ENCODE measurements at places on chromosomes 3 and 15. TPM values are rescaled to one million over a fixed set of nuclear protein-coding genes. Genes with fewer than 3 reads are reported as not detected.

GRCh38 chr15:75554717-75555116 lies 24.4 kb downstream of the PTPN9 start:
- DNase-seq: no peak

DNA sequence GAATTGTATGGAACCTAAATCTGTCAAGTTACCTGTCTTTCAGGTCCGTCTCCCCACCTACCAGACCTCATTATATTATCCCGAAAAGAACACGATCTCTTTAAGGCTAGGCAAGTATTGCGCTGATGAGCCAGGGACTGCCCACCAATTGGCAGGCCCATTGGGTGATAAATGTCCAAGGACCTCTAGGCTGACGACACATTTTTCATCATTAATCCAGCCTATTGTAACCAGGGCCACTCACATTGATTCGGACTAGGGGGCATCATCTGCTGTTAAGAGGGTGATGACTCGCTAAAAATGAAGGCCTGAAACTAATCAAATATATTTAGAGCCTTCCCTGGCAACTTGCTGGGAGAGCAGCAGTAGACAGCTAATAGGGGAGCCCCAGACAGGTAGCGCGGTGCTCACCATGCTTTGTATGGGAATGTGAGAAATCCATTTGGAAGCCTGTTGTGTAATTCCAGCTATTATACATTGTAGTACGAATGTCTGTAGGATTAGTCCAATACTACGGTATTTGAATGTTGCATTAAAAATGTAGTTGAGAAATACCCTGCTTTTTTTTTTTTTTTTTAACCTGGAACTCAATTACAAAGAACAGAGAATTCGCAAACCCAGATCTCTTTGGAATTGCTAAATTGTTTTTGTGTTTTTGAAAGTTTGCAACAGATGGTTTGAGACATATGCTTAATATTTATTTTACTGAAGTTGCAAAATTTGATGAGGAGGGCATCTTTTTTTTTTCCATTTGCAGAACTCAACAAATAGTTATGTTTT lies 156.1 kb downstream of the ROBO2 start:
- no peak for DNase-seq

NKIRAS1 gene
- polyA plus RNA-seq: 9.2 TPM

CDCP1 gene
- polyA plus RNA-seq: 0.93 TPM

GPD1L gene
- polyA plus RNA-seq: 13.7 TPM
